ENCODE measurements at places on chromosomes 7 and 10. TPM values are rescaled to one million over a fixed set of nuclear protein-coding genes. Genes with fewer than 3 reads are reported as not detected.

DNA sequence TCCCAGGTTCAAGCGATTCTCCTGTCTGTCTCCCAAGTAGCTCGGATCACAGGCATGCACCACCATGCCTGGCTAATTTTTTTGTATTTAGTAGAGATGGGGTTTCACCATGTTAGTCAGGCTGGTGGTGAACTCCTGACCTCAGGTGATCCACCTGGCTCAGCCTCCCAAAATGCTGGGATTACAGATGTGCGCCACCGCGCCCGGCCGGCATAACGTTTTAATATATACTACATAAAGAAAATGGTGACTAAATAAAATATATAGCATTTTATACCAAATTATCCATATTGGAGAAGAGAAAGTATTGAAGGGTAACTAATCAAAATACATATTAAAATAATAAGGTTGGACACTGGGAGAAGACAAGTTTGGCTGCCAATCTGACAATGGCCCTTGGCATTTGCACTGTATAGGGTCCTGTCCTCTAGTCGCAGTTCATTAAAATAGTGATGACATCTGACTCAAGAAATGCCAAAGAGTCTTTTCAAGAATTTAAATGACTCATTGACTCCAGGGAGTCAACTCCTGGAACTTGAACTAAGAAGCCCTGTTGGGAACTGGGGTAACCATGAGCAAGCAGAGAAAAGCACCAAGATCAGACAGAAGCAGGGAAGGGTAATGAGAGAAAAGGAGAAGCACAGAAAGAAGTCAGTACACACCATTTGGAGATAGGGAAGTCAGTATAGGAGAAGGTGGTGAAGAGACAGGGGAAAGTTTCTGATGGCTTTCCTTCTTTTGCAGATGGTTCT is 91.1 kb downstream of the CH25H start:
- no peak for DNase-seq

LFNG gene
- total RNA-seq = 215 TPM

ELN gene
- total RNA-seq = 0.35 TPM

GRCh38 chr10:117562896-117563737 is 20.6 kb downstream of the EMX2 start:
- DNase-seq = no peak

DNA sequence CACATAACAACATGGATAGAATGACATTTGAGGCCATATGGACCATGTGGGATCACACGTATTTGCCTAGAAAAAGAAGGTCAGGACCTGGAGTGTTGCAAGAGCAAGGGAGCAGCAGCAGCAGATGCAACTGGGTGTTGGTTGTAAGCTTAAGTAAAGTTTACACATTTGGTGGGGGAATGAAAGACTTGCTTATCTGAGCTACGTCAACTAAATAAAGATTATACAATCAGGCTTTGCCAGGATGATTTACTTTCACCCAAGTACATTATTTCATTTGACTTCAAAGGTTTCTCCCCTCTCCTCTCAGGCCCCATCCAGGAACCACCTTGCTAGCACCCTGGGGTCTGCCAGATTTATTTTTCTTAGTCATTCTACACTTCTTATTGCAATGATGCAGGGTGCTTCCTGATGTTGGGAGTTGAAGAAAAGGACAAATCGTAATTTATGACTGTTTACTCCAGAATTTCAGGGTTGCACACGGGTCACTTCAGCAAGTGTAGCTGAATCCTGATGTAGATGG is 591.9 kb upstream of the IGFBP3 start:
- DNase-seq = no peak

DNA sequence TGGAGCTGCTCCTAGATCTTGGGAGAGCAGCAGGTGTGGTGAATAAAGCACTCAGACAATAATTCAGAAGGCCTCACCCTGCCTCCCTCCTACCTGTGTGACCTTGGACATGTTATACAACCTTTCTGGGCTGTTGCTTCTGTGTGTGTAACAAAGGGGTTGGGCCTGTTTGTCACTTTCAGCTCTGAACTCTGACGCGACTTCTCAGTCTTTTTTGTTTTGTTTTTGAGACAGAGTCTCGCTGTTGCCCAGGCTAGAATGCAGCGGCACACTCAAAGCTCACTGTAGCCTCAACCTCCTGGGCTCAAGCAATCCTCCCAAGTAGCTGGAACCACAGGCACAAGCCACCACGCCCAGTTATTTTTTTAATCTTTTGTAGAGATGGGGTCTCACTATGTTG is 89.3 kb downstream of the DNMBP start:
- no peak for DNase-seq

Data from CD4-positive, CD25-positive, alpha-beta regulatory T cell (primary cell).